ENCODE measurements at places on chromosomes 11 and 22.

- peak; percentile 61 for DNase-seq
Observed at GRCh38 chr11:132312701-132313111, 942.3 kb downstream of the NTM start.

DNA sequence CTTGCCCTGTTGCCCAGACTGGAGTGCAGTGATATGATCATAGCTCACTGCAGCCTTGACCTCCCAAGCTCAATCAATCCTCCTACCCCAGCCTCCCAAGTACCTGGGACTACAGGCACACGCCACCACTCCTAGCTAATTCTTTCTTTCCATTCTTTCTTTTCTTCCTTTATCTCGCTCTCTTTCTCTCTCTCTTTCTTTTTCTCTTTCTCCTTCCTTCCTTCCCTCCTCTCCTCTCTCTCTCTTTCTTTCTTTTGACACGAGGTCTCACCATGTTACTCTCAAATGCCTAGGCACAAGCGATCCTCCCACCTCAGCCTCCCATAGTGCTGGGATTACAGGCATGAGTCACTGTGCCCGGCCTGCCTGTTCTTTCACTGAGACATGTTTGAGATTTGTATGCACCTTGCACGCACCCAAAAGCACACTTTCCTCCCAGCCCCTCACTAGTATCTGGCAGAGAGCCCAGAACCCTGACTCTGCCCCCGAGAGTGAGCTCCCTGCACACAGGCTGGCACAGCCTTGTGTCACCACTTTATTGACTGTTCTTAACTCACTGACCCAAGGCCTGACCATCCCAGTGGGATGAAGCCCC lies 56.8 kb downstream of the CD6 start:
- no peak for DNase-seq

DNA sequence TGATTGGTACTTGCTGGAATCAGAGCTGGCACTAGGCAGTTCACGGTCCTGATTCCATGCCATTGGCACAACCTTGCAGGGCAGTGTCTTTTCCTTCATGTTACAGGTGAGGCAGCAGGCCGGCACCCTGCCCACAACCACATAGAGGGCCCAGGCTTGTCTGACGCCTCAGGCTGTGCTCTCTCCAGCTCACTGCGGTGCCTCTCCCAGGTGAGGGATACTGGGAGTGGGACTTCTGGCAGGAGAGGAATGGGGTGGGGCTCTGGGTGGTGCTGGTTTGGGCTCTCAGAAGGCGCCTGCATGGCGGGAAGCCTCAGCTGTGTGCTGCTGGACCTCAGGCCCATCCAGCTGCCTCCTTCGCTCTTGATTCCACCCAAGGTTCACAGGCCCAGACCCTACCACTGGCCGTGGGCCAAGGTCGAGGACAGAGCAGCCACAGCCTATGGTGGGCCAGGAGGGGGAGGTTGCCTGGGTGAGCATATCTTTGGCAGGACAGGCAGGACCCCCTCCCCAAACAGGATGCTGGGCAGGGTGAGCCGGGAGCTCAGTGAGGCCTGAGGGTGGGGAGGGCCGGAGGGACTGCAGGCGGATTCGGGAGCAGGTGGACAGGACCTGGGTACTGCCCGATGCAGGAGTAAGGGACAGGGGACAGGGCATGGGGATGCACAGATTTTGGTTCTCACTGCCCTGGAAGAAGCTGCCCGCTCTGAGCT lies 7.0 kb upstream of the MPPED1 start:
- DNase-seq, result no peak

DNA sequence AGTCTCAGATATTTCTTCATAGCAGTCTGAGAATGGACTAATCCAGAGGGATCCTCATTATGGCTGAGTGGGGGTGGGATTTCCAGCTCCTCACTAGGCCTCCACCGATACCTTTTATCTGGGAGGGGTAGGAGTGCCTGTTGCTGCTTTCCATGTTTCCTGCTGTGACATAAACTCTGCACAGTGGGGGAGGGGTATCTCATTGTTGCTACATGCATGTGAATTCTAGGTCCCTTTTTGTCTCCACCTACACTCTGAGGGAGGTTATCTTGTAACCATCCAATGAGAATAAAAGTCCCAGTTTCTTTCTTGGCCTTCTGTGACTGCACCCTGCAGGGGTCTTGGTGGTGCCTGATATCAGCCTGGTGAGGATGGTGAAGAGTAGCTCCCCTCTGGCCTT lies 60.5 kb downstream of the ADAMTS15 start:
- DNase-seq, result no peak

Measured in HEK293T (cell line).